ENCODE measurements at places on chromosomes 4 and X.

- DNase-seq = no peak
These were observed 243.8 kb downstream of the THOC2 start for GRCh38 chrX:123489011-123489410.

DNA sequence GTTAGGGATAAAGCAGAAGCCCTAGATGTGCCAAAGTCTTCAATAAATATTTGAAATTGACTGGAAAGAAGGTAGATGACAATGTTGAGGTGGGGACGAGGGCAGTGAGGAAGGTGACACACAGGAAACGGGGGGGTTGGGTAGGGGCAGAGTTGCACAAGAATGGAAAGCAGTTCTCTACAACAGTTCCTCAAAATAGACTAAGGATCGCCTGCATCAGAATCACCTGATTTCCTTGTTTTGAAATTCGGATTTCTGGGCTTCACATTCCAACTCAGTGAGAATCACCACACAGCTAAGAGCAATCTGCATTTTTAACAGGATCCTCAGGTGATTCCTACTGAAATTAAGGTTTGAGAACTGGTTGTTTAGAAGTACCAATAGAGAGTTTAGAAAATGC, 70.6 kb downstream of the ARFIP1 start:
- DNase-seq = peak; percentile 76

DNA sequence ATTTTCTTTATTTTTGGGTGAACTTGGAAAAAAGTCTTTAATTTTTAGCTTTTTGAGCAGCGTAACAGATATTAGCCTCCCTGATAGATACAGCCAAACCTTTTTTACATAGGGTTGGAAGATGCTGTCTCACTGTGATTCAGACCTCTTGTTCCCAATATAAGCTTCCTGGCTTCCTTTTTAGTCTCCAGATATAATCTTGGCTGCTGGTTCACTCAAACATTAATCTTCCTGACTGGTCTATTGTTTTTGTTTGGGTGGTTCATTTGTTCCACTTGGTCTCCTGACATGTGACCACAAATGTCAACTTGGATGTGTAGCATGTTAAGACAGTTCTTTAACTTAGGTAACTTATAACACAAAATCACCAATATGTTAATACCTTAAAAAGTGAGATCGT, 23.0 kb downstream of the RPA4 start:
- DNase-seq = no peak

DNA sequence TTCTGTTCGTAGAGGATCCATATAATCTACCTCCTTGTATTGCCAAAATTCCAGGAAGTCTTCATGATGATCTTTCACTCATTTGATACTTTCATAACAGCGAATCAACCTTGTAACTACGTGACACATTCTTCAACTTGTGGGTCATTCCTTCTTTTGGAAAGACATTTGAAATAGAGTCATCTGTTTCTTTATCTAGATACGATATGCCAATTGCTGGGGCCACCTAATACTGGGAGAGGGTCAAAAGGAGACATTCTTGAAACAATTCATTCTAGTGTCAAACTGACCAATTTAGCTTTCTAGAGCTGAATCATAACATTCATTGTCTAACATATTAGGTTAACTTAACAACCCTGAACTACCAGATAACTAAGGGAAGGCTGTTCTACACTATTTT, 62.9 kb upstream of the SMAD1 start:
- DNase-seq = no peak

- no peak for DNase-seq
These were observed 17.1 kb upstream of the MECP2 start for GRCh38 chrX:154114652-154115051.

DNA sequence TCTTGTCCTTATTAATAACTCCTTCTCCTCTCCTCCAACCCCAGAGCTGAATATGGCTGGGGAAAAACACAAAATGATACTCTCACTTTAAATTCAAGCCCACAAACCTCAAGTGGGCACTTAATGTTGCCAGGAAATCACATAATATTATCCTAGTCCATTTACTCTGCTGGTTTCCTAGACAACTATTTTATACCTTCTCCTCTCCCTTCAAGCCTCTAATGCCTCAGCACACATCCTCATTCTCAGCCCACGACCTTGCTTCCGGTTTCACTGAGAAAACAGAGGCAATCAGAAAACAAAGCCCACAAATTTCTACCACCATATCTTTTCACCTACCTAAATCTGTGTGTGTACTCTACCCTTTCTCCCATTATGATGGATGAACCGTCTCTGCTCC, 12.1 kb upstream of the CLCN5 start:
- DNase-seq = no peak

DNA sequence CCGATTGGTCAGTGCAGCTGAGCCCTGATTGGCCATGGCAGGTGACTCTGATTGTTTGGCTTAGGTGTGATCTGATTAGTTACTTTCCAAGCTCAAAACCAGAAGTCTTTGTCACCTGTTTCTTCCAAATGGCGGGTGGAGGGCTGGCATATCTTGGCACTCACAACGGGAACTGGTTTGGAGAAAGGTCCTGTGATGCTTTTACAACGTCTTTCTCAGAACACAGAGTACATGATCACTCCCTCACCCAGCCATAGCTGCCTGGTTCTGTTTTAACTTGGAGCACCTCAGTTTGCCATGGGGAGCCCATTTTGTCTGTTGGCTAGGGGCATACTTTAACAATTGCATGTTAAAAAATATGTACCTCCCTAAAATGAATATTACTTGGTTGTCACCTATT, 13.0 kb upstream of the XK start:
- DNase-seq = no peak

DNA sequence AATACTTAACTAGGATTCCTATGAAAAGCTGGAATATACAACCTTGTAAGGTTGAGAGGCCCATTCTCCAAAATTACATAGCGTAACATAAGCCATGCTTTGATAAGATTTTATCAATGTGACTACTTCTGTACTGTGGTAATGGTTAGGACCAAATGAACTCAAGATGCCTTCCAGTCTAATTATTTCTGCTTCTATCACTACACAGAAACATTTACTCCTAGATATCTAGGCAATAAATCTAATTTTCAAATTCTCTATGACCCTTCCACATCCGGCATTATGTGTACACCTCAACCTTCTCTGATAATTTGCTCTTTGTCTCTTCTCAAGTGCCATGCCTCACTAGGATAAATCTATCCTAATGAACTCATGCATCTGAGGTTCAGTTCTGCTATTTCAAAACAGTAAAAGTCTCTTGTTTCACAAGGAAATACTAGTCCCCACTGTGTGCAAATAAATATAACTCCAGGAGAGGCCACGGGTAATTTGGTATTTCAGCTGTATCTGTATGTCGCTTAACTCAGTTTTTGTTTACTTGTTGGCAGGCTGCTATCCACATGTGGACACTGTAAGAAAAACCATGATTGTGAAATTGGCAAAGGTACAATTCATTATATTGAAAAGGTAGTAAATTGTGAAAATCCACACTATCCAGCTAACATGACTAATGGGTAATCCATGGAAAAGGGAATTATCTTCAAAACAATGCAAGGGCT, 93.3 kb downstream of the PRDM5 start:
- no peak for DNase-seq

DNA sequence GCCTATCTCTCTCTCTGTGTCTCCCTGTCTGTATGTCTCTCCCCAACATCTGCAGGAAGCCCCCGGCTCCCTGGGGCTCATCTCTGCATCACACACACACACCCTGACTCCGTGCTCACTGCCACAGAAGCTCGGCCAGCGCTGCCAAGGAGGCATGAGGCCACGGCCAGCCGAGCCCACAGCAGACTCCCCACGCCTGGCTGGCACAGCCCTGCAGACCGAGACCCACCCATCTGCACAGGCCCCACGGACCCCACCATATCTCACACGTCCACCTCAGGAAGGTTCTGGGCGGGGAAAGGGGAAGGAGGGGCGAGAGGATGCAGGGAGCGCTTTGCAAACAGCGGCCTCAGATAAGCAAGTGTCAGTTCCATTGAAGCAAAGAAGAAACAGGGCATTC, 28.5 kb upstream of the SLC25A6 start:
- DNase-seq = no peak

DNA sequence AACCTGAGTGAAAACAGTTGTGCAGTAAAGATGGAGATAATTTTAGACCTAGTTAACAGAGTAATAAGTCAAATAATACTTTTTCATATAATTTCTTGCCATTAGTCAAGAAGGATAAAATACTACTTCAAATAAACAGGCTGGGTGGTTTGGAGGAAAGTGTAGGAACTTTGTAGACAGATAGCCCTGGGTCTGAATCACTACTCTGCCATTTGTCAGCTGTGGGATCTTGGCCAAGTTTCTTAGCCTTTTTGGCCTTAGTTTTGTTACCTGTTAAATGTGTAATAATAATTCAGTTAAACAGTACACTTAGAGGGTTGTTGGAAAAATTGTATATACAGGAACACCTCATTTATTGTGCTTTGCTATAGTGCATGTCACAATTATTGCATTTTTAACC, 163.7 kb downstream of the NPNT start:
- no peak for DNase-seq

- no peak for DNase-seq
These were observed 7.8 kb upstream of the TMEM144 start for GRCh38 chr4:158202481-158202880.

DNA sequence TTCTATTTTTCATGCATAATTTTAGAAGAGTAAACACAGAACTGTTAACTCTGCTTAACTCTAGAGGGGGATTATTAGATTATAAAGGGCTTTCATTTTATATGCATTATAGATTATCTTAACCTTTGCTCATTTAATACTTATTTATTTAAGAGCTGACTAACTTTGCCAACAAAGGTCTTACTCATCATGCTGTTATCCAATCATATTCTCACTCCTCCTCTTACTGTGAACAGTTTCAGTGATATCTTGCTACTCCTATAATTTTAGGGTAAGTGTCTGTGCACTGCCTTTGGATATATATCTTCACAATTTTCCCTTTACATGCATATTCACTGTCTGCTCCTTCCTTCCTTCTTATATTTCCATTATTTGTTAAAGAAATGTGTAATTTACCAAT, 1814.9 kb downstream of the STIM2 start:
- DNase-seq = no peak

- no peak for DNase-seq
These were observed 642.9 kb downstream of the STPG2 start for GRCh38 chr4:97500423-97500822.

DNA sequence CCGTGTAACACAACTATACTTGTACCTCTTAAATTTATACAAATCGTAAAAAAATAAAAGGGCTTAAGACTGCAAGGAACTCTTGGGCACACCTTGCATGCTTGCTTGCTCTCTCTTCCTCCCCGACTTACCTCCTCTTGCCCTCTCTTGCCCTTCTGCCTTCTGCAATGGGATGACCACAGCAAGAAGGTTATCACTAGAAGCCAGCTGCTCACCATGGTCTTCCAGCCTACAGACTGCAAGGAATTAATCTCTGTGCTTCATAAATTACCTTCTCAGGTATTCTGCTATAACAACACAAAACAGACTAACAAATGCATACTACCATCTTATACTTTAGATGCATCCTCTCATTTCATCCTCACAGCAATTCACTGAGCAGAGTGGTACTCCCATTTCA, 92.1 kb downstream of the MRPL1 start:
- no peak for DNase-seq

DNA sequence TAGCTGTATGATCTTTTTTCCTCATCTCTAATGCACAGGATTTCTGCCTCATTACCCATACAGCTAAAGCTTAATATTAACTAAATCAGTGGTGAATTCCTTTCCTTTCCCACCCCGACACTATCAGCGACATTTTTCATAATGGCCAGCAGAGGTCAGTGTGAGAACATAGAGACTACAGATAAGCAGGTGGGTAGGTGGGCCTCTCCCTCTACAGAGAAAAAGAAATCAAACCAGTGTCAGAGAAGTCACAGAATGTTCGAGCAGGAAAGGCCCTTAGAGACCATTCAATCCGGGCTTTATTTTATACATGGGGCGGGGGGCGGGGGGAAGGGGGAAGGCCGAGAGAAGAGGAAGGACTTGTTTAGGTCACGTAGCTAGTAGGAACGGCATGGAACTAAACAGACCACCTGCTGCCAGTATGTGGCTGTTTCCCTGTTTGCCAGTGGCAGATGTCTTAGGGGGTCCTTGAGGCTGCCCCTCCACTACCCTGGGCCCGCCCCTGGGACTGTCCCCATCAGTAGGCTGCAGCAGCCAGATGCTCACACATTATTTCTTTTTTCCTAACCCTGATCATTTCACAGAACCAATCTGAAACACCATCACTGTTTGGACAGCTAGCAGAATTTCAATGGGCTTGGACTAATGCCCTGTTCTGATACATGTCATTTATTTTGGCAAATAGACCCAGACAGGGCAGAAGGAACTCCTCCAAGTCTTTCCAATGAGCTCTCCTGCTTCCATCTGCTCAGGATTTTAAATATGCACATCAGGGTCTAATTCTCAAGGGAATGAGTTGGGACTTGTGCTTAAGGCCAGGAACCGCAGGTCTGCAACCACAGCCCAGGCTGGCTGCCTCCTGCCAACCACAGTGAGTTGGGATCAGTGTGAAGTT, 133.4 kb downstream of the ATG4A start:
- DNase-seq = no peak

GRCh38 chr4:60223208-60223923, 976.8 kb upstream of the ADGRL3 start:
- DNase-seq = peak; percentile 1

GRCh38 chr4:37884855-37885487, 5.9 kb upstream of the TBC1D1 start:
- DNase-seq = no peak

- DNase-seq = no peak
These were observed 105.4 kb downstream of the SYNPO2 start for GRCh38 chr4:118994030-118994429.

- no peak for DNase-seq
These were observed 90.6 kb downstream of the LRP2BP start for GRCh38 chr4:185304944-185305690.

GRCh38 chr4:173490817-173491528, 39.1 kb downstream of the HAND2 start:
- DNase-seq = peak; percentile 35

- DNase-seq = no peak
These were observed 129.9 kb downstream of the CCNG2 start for GRCh38 chr4:77286906-77287305.

GRCh38 chrX:35787867-35788266, 10.3 kb upstream of the MAGEB16 start:
- peak; percentile 38 for DNase-seq

- DNase-seq = no peak
These were observed 53.0 kb upstream of the KLF3 start for GRCh38 chr4:38610966-38611431.

GRCh38 chrX:71626576-71626975, 8.3 kb upstream of the CXCR3 start:
- DNase-seq = no peak

DNA sequence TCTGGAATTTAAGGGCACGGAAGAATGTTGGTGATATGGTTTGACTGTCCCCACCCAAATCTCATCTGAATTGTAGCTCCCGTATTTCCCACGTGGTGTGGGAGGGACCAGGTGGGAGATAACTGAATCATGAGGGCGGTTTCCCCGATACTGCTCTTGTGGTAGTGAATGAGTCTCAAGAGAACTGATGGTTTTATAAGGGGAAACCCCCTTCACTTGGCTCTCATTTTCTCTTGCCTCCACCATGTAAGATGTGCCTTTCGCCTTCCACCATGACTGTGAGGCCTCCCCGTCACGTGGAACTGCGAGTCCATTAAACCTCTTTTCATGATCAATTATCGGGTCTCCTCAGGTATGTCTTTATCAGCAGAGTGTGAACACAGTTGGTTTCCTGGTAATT, 25.6 kb upstream of the DHRSX start:
- no peak for DNase-seq

- no peak for DNase-seq
These were observed at the start of gene ZCCHC12 for GRCh38 chrX:118823263-118824172. Gene ZCCHC12, plus strand, starts transcription at chrX:118823824. Its CDS starts 1,421 bp downstream, at chrX:118825245.

GRCh38 chr4:158411269-158411668, 110.4 kb upstream of the RXFP1 start:
- DNase-seq = no peak

Measured in trophoblast cell (in vitro differentiated cells and primary cell).